Stimulated activated CD4-positive, alpha-beta T cell treated with anti-CD3 and anti-CD28 coated beads, TNF-alpha, amount 100 ng/mL, for 48 hours (primary cell): ENCODE measurements at places on chromosomes 16 and 17.

- no peak for DNase-seq
Measured at GRCh38 chr17:28113269-28113668, 70.8 kb downstream of the NLK start.

- no peak for DNase-seq
Measured at GRCh38 chr16:20674684-20675487, 22.6 kb downstream of the ACSM1 start.

DNA sequence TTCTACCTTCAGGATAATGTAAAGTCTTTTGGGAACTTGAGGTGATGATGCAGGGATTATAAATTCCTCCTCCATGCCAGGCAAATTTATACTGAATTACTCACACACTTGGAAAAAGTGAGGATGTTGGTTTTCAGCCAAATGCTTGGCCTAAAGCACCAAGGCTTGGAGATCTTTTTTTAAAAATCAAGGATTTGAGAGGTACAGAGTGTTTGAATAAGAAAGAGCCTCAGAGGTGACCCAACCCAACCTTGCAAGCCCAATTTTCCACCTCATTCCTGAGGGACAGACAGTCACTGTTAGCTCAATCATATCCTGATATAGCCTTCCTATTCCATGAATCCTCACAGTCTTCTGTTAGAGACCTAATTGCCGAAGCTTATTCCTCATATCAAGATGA lies 14.0 kb downstream of the GRIN2A start:
- DNase-seq, result no peak

DNA sequence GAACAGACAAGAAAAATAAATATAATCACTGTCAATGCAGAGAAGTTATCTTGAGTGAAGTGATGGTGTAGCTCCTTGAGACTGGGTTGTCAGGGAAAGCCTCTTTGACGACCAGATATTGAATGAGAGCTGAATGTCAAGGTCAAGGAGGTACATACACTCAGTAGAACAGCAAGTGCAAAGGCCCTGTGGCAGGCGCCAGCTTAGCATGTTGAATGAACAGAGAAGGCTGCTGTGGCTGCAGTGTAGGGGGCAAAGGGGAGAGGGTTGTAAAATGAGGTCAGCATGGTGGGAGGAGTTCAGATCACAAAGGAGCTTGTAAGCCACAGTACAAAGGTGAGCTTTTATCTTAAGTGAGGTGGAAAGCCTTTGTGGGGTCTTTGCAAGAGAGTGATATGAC lies 111.5 kb downstream of the ZFHX3 start:
- DNase-seq, result no peak

DNA sequence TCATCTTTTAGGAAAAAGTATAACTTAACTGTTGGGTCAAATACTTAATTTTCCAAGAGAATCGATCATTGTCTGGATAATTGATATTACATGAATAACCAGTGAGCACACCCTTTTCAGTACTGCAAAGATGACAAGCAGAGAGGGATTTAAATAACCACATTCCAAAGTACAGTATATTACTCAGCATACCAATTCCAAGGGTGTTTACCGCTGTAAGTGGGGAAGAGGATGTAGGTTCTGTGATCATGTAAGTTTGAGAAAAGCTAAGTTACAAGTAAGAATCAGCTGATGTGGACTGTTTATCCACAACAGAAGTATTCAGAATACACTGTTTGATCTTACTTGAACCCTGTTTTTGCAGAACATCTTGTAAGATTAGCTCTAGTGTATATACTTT lies 6.1 kb downstream of the GDE1 start:
- DNase-seq, result no peak

DNA sequence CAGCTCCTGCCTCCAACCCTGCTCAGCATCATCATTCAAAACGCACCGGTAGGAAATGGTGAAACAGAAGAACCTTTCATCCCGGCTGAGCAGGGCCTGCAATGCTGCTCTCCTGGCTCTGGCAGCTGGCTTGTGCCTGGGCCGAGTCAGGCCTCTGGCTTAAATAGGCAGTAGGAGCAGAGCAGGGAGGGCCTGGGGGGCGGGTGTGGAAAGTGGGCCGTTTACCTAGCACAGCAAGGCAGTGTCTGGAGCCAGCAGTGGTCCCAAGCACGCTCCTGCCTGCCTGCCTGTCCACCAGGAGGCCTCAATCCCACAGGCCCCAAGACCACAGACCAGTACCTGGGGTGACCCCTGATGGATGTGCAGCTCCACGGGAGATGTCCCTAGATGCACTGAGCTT lies 59.3 kb downstream of the SMPD3 start:
- no peak for DNase-seq

- no peak for DNase-seq
Measured at GRCh38 chr16:78297066-78297666, 197.7 kb downstream of the WWOX start.

DNA sequence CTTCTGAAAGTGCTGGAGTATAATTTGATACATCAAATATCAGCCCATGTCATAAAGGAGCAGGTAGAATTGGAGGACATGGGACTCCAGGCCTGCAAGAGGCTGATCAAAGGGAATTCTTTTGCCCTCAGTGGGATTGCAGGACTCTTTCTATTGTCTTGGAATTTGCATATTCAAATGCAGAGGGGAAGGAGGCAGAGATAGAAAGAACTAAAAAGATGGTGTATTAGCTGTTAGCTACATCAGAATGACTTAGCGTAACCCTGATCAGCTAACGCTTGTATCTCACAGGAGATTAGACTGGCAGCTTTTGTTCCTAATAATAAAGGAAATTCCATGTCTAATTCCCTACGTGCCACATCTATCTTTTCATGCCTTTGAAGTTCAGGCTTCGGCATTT lies 1014.7 kb upstream of the RBFOX1 start:
- DNase-seq, result no peak
